NCI-H1417 treated with DMSO at 0.1 percent for 48 hours (cell line): ENCODE measurements at places on chromosomes 12 and 14.
A peak's percentile ranks its signal among the peaks of the same experiment; 100 is the strongest.

DNA sequence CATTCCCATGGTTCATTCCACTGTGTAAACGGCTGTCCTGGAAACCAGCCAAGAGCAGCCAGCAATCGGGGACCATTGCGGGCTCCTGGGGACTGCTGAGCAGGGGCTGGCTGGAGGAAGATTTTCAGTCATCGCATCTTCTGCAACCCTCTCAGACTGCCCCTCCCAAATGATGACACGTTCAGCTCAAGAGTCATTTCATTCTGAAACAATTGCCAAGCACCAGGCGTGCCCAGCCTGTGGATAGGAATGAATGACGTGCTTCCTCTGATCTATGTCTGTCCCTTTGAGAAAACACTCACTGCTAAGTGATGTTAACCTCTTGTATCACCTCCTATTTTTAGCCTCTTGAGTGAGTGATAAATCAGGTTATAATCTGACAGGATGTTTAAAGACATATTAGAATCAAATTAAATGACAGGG lies 62.0 kb downstream of the NDUFA12 start:
- DNase-seq = peak; percentile 20

DNA sequence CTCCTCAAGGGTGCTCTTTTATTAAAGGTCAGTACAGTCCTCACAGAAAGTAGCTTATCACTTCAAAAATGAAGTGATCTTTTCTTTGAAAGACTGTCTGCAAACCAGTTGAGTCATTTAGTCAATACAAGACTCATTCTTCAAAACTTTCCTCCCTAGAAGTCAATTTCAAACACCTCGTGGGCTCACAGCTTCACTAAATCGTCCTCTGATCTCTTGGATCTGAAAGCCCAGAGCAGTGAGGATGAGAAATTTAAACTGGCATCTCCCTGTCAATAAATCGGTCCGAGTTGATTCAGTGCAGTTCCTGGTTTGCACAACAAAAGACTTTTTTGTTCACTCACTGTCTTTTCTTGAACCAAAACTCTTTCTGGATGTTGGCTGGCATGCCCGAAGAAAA lies 44.5 kb downstream of the NUAK1 start:
- DNase-seq = no peak

DNA sequence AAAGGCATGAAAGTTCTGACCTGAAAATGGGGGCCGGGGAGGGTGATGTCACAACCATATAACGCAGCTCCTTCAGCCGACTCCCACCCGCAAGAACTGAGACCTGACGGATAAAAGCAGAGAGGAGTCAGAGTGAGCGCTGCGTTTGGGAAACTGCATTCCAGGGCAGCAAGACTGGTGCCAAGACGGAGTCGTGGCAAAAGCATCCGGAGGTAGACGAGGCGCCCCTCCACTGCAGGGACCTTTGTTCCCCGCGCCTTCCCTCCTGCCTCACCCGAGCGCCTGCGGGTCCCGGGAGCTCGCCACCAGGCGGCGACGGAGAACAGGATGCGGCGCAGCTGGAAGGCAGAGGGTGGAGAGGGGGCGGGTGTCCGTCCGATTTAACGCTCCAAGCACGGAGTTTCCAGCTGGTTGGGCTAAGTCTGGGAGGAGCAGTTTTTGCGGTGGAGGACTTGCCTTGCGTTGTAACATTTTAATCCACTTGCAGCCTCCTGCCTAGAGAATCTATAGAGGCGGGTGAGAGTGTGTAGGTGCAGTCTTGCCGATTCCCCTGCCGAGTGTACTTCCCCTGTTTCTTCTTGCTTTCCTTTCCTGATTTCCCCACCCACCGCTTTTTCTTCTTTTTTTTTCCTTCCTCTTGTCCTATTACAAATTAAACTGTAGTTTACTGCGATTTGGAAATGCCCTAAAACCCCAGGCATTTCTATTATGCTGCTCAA lies 1.2 kb upstream of the CPNE8 start:
- no peak for DNase-seq

GRCh38 chr14:100593751-100594624 lies 6.8 kb upstream of the BEGAIN start:
- DNase-seq = no peak

GRCh38 chr12:47297993-47298392 lies 218.2 kb upstream of the AMIGO2 start:
- no peak for DNase-seq
